ENCODE measurements at places on chromosomes 6 and 20.

GRCh38 chr20:63775096-63775978 lies 35.8 kb downstream of the SLC2A4RG start:
- DNase-seq: no peak

GRCh38 chr20:38842558-38842981 lies 37.1 kb downstream of the PPP1R16B start:
- no peak for DNase-seq

DNA sequence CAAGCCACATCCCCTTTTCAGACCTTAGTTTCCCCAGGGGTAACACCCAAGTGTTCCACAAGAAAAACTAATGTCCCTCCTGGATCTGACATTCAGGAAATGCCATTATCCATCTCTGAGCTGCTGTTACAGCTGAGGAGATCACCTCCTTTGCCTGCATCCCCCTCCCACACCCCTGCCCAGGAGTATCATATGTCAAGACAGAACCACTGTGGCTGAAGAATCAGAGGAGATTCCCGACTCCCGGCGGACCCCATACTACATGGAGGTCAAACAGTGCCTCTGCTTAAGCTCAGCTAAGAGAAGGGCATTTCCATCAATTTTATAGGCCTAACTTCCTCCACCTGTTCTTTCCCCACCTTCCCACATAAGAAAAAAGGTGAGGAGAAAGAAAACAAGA lies 36.8 kb upstream of the LRFN2 start:
- no peak for DNase-seq

DNA sequence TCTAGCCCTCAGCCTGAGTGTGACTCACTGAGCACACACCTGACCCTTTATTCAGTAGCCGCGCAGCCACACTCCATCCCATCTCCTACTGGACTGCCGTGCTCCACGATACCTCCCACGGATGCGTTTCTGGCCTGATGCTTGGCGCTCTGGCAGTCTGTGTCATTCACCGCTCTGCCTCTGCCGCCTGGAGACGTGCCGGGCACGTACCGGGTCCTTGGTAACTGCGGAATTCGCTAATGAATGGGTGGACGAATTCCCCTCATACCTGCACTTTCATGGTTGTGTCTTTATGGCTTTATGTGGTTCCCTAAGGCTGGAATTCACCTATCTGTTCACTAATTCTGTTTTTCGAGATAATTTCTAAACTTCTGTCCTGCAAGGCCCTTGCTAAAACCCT lies 405.7 kb downstream of the QKI start:
- no peak for DNase-seq

DNA sequence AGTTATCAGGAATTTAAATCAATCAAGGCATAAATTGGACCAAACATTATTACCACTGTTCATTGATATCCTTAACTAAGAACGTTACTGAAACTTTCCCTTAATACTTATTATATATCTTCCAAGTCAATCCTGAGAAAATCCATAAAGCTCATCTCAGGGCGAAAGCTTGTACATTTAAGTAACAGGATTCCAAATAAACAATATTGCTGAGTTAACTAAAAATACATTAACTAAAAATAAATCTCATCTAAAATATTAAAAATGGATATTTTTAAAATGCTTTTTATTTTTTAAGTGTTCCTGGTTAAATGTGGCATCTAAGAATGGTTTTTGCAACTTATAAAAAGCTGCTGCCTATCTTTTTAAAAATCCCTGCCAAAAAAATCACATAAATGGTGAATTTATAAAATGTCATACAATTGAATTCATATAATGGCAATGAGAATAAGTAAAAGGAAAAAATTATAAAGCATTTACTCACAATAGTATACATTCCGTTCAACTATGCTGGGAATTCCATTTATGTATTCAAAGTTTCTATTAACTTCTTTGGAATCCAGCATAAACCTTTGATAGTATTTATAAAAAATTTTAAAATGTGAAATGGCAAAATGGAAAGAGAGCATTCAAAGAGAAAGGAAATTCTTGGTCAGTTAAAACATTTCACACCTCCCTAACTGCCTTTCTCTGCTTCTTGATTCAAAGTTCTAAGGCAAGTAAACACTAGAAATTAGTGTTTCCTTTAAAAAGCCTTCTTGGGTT lies 20.8 kb upstream of the GMDS start:
- DNase-seq: no peak

DNA sequence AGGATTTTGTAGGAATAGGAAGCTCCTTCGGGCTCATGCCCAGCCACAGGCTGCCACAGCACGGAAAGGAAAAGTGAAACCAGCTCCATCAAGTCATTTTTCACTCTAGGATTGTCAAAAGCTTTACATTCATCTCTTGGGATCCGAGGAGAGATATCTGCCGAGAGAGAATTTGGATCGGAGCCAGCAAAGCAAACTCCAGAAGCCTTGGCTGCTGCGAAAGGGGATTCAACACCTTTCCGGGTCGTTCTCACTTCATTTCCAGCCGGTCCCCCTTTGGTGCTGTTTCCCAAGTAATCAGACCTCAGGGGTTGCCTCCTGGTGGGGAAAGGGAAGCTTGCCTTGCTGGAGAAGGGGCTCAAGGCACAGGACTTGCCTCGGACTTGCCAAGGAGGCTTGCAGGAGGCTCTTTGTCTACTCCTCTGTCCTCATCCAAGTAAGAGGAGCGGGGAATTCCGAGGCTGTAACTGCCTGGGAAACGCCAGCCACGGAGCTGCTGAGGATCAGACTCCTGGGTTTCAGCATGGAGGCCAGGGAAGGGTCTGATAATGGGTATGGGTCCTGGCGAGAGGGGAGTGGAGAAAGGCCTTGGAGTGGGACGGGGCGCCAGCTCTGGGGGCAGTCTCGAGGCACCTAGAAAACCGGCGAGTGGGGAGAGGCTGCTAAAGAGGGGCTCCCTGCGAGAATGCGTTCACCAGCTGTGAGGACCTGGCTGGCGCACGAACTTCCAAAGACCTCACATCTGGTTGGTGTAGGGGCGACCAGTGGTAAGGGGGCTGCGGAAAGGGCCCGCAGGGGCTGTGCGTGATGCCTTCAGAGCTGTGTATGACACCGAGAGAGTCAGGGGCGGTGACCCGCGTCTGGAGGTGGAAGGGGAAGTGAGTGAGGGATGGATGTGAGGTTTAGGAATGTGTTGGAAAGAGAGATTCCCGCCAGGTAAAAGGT lies 702 bp downstream of the ETV7 start:
- peak; percentile 53 for DNase-seq

GRCh38 chr6:40343877-40344565 lies 243.1 kb downstream of the LRFN2 start:
- DNase-seq: no peak

DNA sequence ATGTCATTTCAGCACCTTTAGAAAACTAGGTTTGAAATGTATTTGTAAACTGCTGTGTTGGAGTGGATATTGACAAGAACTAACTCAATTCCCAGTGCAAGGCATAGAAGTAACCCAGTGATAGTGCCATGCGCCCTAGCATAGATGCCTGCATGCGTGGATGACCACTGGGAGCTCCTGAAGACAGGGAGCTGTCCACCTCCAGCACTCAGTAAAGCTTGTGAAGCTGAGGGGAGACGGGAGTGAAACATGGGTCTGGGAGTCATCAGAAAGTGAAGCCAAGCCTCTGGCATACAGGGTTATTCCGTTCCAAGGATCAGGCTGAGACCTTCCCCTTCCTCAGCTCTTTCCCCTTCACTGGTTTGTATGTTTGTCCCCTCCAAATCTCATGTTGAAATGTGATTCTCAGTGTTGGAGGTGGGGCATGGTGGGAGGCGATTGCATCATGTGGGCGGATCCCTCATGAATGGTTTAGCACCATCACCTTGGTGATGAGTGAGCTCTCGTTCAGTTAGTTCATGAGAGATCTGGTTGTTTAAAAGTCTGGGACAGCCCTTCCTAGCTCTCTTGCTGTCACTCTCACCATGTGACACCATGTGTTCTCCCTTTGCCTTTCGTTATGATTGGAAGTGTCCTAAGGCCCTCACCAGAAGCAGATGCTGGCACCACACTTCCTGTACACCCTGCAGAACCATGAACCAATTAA lies 146.5 kb upstream of the FERMT1 start:
- DNase-seq: no peak

GRCh38 chr6:118535176-118535844 lies 12.8 kb upstream of the PLN start:
- DNase-seq: peak; percentile 11

- DNase-seq: peak; percentile 19
These were observed 103.0 kb upstream of the MOCS1 start for GRCh38 chr6:40037271-40037670.

DNA sequence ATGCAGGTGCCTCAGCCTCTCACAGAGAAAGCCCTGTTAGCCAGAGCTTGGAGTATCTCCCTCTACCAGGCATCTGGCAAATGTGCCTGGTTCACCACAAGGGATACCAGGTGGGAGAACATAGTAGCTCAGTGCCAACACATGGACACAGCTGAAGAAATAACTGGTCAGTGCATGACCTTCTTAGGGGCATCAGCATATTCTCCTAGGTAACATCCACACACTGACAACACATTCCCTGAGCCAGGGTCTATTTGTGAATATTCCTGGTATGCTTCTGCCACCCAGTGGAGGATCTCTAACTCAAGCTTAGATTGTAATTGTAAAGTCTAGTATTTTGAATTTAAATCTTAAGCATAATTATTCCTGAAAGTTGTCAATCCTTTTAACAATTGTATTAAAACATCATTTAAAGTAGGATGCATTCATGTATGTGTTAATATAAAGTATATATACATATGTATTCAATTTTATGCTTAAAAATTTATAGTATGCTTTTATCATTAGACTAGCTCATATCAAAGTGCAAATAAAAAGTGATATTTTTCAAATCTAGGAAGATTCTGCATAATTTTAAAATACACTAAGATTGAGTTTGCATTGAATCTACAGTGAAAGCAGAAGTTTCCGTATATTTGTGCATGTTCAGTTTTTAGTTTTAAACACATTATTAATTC lies 45.3 kb upstream of the COL21A1 start:
- peak; percentile 71 for DNase-seq

DNA sequence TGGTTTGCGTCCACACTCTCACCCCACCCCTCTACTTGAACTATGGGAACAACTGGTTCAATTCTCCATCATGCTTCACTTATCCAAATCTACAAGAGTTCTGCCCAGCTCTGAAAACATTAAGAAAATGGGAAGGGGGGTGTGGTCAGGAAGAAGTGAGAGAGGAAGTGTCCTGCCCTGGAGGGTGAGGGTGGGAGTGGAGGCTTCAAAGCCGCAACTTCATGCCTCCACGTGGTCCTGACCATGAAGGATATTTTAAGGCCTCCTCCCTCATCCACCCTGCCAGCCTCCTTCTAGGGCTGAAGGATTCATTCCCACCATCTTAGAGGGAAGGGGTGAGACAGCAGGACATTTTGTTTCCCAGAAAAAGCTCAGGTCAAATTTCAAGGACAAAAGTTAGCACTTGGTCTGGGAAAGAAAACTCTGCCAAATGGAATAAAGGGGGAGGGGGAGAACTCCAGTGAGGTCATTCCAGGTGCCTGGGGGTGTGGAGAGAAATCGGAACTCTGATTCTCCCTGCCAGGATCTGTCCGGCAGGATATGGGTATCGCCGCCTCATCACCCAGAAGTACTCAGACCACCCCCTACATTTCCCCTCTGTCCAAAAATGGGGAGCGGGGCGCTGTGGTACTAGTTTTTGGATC lies 4.9 kb downstream of the RIMS4 start:
- no peak for DNase-seq

- no peak for DNase-seq
These were observed 45.9 kb downstream of the KCNS1 start for GRCh38 chr20:45055056-45055455.

GRCh38 chr20:46206025-46206424 lies 87.9 kb downstream of the CD40 start:
- DNase-seq: peak; percentile 23

DNA sequence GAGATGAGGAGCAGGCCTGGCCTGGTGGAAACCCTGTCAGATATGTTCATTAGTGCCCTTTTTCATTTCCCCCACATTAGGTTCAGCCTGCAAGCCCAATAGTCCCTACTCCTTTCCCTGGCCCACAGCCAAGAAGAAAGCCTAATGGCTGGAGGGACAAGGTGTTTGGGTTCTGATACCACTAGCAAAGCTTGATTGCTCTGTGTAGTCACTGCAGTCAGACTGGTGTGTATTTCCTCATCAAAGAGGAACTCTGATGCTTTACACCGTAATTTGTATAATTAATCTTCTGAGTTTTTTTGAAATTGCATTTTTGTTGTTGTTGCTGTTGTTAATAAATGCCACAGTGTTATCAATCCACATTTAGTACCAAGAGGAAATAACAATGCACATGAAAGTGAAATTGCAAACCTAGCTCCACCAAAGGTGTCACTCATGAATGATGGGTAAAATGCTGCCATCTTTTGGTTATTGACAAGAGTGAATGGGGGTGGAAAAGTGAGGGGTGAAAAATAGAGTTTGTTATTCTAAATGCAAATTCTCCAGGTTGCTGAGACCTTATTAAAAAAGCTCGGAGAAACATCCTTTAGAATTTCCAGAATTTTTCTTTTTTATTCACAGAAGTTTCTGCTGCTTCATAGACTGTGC lies 320.2 kb upstream of the POU3F2 start:
- DNase-seq: no peak

DNA sequence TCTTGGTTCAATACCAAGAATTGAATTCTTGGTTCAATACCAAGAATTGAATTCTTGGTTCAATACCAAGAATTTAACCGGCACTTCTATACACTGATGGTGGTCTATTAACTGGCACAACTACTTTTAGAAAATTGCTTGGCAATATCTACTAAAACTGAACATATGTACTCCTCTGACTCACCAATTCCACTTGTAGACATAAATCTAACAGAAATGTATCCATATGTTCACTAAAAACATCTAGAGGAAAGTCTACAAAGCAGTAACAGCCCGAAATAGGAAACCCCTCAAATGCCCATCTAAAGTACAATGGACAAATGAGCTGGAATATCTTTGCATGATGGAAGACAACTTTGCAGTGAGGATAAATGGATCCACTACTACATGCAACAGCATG lies 71.9 kb downstream of the KIF16B start:
- DNase-seq: no peak

DNA sequence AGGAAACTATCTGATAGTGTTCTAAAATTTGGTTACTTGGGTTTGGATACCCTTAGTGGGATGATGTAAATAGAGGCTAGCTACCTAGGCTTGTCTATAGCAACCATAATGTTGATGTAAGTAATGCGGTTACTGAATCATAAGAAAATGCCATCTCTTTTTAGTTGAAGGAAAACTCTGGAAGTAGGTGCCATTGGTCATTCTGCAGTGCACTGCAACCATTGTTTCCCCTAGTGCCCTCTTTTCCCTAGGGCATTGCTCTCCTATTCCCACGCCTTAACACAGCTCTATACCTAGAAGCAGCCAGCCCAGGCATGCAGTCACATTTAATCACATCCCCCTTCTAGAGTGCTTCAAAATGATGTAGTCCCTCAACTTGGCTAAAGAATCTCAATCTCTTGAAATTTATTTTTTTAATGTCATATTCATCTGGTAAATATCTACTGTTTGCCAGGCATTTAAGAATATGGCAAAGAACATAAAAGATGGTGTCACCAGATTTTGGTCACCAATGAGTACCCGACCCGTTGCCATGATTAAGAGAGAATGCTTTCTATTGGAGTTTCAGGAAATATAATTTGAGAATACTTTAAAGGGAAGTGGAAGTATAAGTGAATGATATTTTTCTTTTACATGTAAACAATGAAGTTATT lies 10.4 kb downstream of the LOC128125822 start:
- no peak for DNase-seq

All from epithelial cell of esophagus (primary cell).